Placental epithelial cell (primary cell): ENCODE measurements at places on chromosomes 2 and 18. TPM values are rescaled to one million over a fixed set of nuclear protein-coding genes. Genes with fewer than 3 reads are reported as not detected.

Gene SOX11
- 5.9 and 8.2 TPM in 2 replicates for total RNA-seq

Gene LIPG
- total RNA-seq, result 0.39 and 20.1 TPM in 2 replicates

Gene FSHR
- total RNA-seq, result 0.39 TPM in 1 of 2 replicates, not detected in the other

Gene NEB
- total RNA-seq, result 0.54 and 2.7 TPM in 2 replicates

Gene LANCL1
- total RNA-seq, result 33.0 and 54.9 TPM in 2 replicates

Gene TDRD15
- total RNA-seq, result not detected in 2 replicates

Gene SLC4A3
- 5.9 and 6.8 TPM in 2 replicates for total RNA-seq

Gene IL36B
- not detected in 2 replicates for total RNA-seq

Gene KRCC1
- 17.5 and 26.3 TPM in 2 replicates for total RNA-seq

Gene SIX3
- not detected in 2 replicates for total RNA-seq

Gene NGEF
- total RNA-seq, result 0.79 and 2.8 TPM in 2 replicates

Gene ROCK2
- total RNA-seq, result 27.5 and 41.0 TPM in 2 replicates

Gene ZNF512
- 19.5 and 22.8 TPM in 2 replicates for total RNA-seq

Gene TRIP12
- total RNA-seq, result 195 and 223 TPM in 2 replicates

Gene APLF
- 2.8 and 4.3 TPM in 2 replicates for total RNA-seq

Gene IL1RL1
- total RNA-seq, result not detected in 2 replicates

Gene RAPGEF4
- total RNA-seq, result 1.3 and 2.0 TPM in 2 replicates

Gene NAT8
- total RNA-seq, result not detected in 2 replicates

Gene IL36RN
- total RNA-seq, result 8.6 and 23.4 TPM in 2 replicates

Gene C18orf54
- 2.0 TPM in 2 replicates for total RNA-seq

Gene OXER1
- 1.1 and 2.0 TPM in 2 replicates for total RNA-seq

Gene KCNJ3
- total RNA-seq, result not detected in 2 replicates

Gene CHST9
- not detected in 2 replicates for total RNA-seq

Gene ABCA12
- 2.0 and 12.6 TPM in 2 replicates for total RNA-seq

Gene AGXT
- total RNA-seq, result not detected in 2 replicates

Gene EGR4
- not detected in 2 replicates for total RNA-seq

Gene MAP4K4
- total RNA-seq, result 69.5 and 87.8 TPM in 2 replicates

Gene MBOAT2
- 66.4 and 76.9 TPM in 2 replicates for total RNA-seq

Gene PLEK
- total RNA-seq, result not detected in 2 replicates

Gene IMMT
- total RNA-seq, result 55.7 and 71.9 TPM in 2 replicates

Gene ABCG5
- total RNA-seq, result not detected in 2 replicates

Gene MAPRE2
- 30.6 and 31.1 TPM in 2 replicates for total RNA-seq

Gene PRSS56
- not detected in 2 replicates for total RNA-seq

Gene ZNF892
- total RNA-seq, result 18.5 and 20.7 TPM in 2 replicates

Gene NAB1
- 29.4 and 43.2 TPM in 2 replicates for total RNA-seq

Gene PLCL1
- total RNA-seq, result under 0.01 and 0.11 TPM in 2 replicates

Gene ERICH2
- total RNA-seq, result not detected in 2 replicates

Gene LOXHD1
- total RNA-seq, result not detected in 2 replicates

Gene ZAP70
- 0.11 TPM in 1 of 2 replicates, not detected in the other for total RNA-seq

Gene M1AP
- total RNA-seq, result 0.39 and 0.43 TPM in 2 replicates

Gene LTBP1
- total RNA-seq, result 168 and 265 TPM in 2 replicates

Gene CNDP1
- not detected in 2 replicates for total RNA-seq

Gene WDR33
- total RNA-seq, result 28.0 and 29.8 TPM in 2 replicates

Gene TLX2
- total RNA-seq, result not detected in 2 replicates
